ENCODE measurements at places on chromosomes 13 and 19.

- peak; percentile 97 for DNase-seq
These were observed at the start of gene TRMT1 for GRCh38 chr19:13116282-13117175. TRMT1 (minus strand) TSS chr19:13116740; CDS start chr19:13116399, 341 bp downstream.

GRCh38 chr13:103568314-103568713, 502.1 kb upstream of the SLC10A2 start:
- DNase-seq = no peak

DNA sequence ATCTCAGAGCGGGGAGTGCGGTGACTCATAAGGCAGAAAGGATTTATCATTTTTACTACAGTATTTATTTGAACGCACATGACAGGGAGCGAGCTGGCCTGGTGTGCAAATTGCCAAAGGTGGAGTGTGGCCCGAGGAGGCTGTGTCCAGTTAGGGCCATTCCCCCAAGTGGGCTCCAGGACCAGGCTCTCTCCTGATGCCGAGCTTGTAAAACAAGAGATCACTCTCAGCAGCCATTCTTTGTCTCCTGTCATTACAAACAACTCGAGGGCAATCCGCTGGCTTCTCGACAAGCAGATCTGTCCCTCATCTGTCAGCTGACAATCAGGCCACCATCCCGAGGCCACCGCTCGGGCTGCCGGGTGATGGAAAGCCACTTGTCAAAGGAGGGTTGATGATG, 418.9 kb downstream of the ZNF536 start:
- DNase-seq = no peak

- peak; percentile 93 for DNase-seq
These were observed 71.0 kb downstream of the ZNF486 start for GRCh38 chr19:20237773-20238623.

GRCh38 chr19:51810223-51810622, 15.3 kb downstream of the FPR3 start:
- no peak for DNase-seq

Data from Right ventricle myocardium inferior (tissue), 1 donor.